ENCODE measurements at places on chromosomes 1 and 21.
A peak's percentile ranks its signal among the peaks of the same experiment; 100 is the strongest.

GRCh38 chr1:85182700-85183099 is 18.1 kb downstream of the SYDE2 start:
- DNase-seq, result no peak

- DNase-seq, result no peak
Measured at GRCh38 chr1:26259005-26259404, 20.9 kb upstream of the SH3BGRL3 start.

DNA sequence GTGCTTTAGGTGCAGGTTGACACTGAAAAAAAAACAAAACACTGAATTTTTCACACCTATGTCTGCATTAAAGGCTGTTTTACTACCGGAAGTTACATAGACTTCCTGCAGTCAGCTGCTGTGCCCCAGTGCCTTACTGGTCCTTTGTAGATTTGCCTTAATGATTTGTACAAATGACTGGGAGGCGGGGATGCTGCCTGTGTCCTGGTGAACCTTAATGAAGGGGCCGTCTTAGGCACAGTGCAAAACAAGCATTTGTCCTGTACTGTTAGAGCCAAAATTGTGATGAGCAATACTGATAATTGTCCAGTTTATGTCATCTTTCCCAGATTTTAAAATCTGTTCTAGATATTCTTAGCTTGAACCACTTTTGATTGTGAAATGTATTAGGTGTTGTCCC is 90.9 kb upstream of the PGD start:
- DNase-seq, result no peak

- no peak for DNase-seq
Measured at GRCh38 chr1:219081943-219082925, 91.4 kb upstream of the LYPLAL1 start.

DNA sequence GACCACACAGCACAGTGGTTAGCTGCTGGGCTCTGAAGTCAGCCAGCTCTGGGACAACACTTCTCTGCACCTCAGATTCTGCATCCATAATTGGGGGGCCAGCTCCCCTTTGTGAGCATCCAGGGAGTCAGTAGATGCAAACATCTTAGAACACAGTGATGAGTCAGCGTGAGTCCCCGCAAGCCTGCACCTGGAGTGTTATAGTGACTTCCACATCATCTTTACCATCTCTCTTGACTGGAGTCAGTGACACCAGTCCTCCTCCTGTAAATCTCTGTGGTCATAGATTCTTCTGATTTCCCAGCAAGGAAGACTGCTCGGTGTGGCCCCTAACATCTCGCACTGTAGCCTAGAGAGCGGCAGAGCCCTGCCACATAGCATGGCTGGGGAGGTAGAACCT is 13.9 kb upstream of the EDN2 start:
- DNase-seq, result no peak

GRCh38 chr1:11857164-11857851 is 1.4 kb downstream of the NPPB start:
- no peak for DNase-seq

GRCh38 chr1:77322061-77322900 is 40.5 kb downstream of the AK5 start:
- DNase-seq, result peak; percentile 90

GRCh38 chr1:159786966-159787365 is 6.2 kb downstream of the DUSP23 start:
- no peak for DNase-seq

GRCh38 chr21:45748593-45748992 is 105.1 kb downstream of the PCBP3 start:
- DNase-seq, result no peak

GRCh38 chr1:29283804-29284195 is 47.5 kb downstream of the PTPRU start:
- no peak for DNase-seq

GRCh38 chr1:244640917-244641316 is 12.0 kb upstream of the DESI2 start:
- DNase-seq, result no peak

DNA sequence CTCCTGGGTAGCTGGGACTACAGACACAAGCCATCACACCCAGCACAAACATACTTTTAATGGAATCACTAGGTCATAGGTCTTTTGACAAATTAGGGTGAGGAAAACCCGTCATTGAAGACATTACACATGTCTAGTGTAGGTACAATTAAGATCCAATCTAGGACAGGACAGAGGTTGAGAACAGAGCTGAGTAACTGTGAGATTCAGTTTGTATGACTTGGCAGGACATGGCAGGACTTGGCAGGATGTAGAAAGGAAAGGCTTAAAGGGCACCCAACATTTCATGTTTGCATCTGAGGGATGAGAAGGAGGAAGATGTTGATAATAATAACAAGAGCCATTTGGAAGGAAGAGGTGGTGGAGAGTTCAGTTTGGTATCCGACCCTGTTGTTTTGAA is 483.8 kb downstream of the PCP4 start:
- no peak for DNase-seq

GRCh38 chr1:2645143-2645542 is 12.3 kb upstream of the MMEL1 start:
- DNase-seq, result no peak
